NCI-H146 (cell line): ENCODE measurements at places on chromosomes 13 and 19.

DNA sequence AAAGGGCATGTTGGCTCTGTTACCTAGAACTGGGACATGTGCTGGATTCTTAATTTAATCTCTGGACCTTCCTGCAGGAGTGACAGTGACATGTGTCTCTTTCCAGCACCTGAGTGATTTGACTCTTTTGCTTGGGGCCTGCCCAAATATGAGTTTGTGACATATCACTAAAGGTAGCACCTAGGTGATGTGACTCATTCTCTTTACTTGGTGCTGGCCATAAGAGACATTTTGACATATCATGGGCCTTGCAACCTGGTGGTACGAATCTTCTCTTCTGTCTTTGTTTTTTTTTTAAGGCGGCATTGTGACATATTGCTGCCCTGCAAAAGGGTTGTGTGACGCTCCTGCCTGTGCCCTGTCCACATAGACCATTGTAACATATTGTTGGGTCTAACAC lies 65.9 kb upstream of the ZNF43 start:
- no peak for DNase-seq

GRCh38 chr13:27290715-27291114 lies 20.1 kb downstream of the RASL11A start:
- no peak for DNase-seq

DNA sequence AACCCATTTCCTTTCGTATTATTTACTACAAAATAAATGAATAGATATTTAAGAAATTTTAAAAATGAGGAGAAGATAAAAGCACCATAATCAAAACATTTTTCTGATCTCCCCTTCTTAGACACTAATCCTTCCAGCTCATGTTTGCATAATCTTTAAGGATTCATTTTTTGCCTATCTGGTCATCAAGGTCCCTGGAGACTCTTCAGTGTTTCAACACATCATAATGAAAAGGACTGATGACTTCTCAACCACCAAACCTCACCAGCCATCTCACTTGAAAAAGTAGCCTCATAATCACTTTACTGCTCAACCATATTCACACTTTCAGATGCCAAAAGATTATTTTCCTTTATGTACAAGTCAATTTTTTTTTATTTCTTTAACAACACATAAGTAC lies 80.1 kb downstream of the DCLK1 start:
- no peak for DNase-seq

DNA sequence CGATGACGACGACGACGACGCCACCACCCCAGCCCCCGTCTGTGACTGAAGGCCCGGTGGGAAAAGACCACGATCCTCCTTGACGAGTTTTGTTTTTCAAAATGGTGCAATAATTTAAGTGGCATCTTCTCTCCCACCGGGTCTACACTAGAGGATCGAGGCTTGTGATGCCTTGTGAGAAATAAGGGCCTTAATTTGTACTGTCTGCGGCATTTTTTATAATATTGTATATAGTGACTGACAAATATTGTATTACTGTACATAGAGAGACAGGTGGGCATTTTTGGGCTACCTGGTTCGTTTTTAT lies 2.5 kb downstream of the KLF2 start:
- no peak for DNase-seq

DNA sequence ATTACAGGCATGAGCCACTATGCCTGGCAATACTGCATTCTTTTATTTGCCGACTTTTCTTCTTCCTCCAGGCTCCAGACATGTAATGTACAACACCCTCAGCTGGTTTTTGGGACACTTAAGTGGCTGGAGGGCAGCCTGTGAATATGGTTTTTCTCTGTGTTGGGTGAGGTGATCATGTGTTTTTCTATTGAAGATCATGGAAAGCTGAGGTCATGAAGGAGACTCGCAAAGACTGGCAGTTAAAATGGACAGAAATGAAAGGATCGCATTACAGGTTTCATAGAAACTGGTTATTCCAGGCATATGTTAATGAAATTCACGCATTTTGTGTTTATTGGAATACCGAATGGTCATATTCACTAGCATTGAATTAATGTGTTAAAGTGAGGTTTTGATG lies 85.2 kb upstream of the RNF113B start:
- DNase-seq = peak; percentile 19

- no peak for DNase-seq
Observed at GRCh38 chr13:21137696-21138095, 38.7 kb downstream of the SKA3 start.

DNA sequence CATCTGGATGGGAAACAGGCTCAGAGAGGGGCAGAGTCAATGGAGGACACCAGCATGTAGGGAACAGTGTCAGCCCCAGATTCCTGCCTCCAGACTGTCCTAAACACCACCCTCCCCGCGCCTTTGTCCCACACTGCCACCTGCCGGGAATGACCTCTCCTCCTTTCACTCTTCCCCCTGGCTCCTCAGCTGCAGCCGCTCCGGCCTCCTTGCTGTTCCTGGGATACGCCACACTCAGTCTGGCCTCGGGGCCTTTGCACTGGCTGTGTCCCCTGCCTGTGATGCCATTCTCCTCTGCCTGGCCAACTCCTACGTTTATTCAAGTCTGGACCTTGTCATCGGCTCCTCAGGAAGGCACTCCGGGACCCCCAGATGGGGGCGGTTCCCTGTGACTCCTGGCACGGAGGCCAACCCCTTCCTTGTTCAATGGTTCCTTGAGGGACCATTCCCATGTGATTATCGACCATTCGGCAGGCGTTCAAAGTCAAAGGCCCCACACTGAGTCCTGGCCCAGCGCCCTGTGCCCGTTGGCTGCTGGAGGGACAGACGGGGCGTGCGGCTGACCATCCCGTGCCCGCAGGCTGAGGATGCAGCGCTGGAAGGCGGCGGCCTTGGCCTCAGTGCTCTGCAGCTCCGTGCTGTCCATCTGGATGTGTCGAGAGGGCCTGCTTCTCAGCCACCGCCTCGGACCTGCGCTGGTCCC lies 15.8 kb downstream of the FUT6 start:
- DNase-seq = no peak

GRCh38 chr19:42165146-42165545 lies 32.9 kb upstream of the POU2F2 start:
- no peak for DNase-seq

GRCh38 chr19:7899751-7900378 lies 3.8 kb upstream of the MAP2K7 start:
- DNase-seq = peak; percentile 8

- DNase-seq = no peak
Observed at GRCh38 chr13:35293579-35294226, 182.8 kb downstream of the MAB21L1 start.

GRCh38 chr19:41744850-41745249 lies 10.5 kb upstream of the CEACAM6 start:
- DNase-seq = no peak

- DNase-seq = no peak
Observed at GRCh38 chr13:48582084-48582483, 49.2 kb upstream of the RCBTB2 start.

DNA sequence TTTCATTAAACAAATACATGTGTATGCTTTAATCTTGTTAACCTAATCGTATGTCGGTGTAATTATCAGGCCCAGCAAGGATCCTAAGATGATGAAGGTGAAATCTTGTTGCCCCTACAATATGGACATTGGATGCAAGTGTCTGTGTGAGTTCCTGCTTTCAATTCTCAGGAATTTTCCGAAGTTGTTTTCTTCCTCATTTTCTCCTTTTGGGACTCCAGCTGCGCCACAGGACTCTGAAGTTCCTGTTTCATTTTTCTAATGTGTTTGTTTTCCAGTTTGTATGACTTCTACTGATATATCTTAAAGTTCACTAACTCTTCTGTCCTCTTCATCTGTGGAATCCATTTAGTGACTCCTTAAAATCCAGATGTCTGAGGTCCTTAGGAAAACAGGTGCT lies 11.9 kb upstream of the OR7D2 start:
- no peak for DNase-seq

GRCh38 chr19:29530540-29531457 lies 5.0 kb downstream of the VSTM2B start:
- no peak for DNase-seq

DNA sequence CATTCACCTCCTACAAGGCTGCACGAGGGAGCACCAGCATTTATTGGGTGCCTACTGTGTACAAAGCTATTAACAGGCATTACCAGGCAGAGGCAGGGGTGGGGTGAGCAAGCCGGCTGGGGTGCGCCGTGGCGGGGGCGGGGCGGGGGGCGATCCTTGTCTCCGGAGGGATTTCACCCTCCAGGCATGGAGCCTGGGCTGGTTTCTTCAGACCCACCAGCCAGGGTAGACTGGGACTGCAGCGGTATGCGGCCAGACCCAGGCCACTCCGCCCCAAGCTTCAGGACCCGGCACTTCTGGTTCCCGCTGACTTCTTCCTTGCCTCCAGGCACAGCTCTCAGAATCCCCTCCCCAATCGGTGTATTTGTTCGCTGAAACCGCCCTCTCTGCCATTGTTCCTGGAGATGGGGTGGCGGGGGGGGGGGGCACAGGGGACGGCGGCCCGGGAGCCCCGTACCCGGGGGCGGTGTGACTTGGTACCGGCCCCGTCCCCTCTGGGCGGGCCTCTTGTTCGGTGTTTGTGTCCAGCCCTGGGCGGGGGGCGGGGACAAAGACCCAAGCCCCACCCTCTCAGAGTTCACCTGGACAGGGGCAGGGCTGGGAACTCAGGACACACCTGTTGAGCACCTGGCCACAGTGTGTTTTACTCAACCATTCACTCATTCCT lies 14.4 kb downstream of the TJP3 start:
- DNase-seq = peak; percentile 80

DNA sequence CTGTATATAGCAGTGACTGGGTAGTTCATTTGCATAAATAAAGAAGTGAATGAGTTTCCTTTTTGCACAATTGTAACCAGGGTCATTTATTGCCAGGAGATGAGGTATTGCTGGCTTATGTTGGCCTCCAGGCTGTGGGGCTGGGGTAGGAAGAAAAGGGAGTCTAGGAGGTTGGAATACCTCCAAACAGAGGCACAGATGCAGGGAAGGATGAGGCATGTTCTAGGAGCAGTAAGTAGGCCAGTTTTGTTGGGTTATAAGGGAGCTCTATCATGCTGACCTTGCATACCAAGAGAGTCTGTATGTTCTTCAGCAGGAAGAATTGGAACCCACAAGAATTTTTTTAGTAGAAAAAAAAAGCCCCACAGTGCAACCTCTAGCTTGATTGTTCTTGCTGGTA lies 17.2 kb upstream of the CYSLTR2 start:
- DNase-seq = no peak
